ENCODE measurements at places on chromosomes 6 and 20.

DNA sequence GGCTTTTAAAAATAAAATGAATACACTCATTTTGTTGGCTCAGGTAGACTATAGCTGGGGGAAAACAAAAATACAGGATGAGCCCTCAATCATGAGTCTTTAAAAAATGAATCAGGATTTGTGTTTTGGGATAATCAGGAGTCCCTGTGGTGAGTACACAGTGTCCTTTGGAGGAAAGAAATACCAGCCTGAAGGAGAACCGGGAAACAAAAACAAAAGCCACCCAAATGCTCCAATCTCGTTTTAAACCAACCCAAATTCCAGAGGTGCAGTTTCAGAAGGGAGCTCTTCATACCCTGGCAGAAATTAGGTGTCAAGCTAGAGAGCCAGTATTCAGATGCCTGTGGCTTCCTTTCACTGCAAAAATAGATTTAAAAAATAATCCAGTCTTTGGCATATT lies 23.3 kb upstream of the FOXA2 start:
- no peaks in the 10 kb centered on the region for H3K4me1 ChIP-seq
- no peak overlapping the region for H3K27ac ChIP-seq
- no peak overlapping the region for H3K4me3 ChIP-seq
- DNase-seq, result no peak
- H3K27me3 ChIP-seq, result peaks cover 3% of the 10 kb centered on the region

- no peak for DNase-seq
- H3K27ac ChIP-seq, result no peak overlapping the region
- no peaks in the 10 kb centered on the region for H3K27me3 ChIP-seq
- no peaks in the 10 kb centered on the region for H3K36me3 ChIP-seq
- H3K4me3 ChIP-seq, result no peak overlapping the region
- no peaks in the 10 kb centered on the region for H3K4me1 ChIP-seq
These were observed 382.5 kb downstream of the PRKN start for GRCh38 chr6:162345051-162345511.

DNA sequence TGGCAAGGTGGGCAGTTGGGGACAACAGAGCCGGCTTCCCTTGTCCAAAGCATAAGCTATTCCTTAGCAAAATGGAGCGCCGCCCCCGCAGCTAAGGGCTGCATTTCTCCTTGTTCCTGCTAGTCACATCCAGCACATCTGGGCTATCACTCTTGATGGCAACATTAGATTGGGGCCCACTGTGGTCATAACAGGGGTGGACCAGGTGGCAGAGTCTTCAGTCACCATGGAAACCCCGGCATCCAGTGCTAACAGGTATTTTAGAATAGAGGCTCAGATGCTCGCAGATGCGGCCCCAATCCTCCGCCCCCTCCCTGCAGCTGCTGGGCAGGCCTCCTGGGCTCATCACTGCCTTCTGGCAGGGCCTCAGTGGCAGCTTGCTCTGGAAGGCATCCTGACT lies 168.2 kb upstream of the PROKR2 start:
- no peak overlapping the region for H3K27ac ChIP-seq
- no peaks in the 10 kb centered on the region for H3K27me3 ChIP-seq

GRCh38 chr20:54025251-54025771 lies 45.1 kb downstream of the BCAS1 start:
- H3K4me1 ChIP-seq, result no peaks in the 10 kb centered on the region
- no peak overlapping the region for H3K4me3 ChIP-seq
- no peaks in the 10 kb centered on the region for H3K36me3 ChIP-seq

All from upper lobe of right lung (tissue), 1 donor.